ENCODE measurements at places on chromosomes 1 and 21.

DNA sequence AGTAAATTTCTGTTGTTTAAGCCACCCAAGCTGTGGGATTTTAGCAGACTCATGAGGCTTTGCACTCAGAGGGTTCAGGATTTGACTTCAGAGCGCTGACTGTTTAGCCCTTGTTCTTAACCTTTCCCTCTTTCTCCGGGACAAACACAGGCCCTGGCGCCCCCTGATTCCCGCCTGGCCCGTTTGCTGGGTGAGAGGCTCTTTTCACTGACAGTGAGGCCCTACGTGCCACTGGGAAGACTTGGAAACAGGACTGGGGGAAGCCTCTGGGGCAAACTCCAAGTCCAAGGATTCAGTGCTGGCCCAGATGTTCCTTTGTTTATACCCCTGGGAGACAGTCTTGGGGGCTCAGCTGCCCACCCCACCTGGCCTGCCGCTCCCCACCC, 11.7 kb upstream of the TRIM63 start:
- no peak for DNase-seq

GRCh38 chr1:244035358-244035757, 15.7 kb upstream of the ZBTB18 start:
- DNase-seq, result no peak

DNA sequence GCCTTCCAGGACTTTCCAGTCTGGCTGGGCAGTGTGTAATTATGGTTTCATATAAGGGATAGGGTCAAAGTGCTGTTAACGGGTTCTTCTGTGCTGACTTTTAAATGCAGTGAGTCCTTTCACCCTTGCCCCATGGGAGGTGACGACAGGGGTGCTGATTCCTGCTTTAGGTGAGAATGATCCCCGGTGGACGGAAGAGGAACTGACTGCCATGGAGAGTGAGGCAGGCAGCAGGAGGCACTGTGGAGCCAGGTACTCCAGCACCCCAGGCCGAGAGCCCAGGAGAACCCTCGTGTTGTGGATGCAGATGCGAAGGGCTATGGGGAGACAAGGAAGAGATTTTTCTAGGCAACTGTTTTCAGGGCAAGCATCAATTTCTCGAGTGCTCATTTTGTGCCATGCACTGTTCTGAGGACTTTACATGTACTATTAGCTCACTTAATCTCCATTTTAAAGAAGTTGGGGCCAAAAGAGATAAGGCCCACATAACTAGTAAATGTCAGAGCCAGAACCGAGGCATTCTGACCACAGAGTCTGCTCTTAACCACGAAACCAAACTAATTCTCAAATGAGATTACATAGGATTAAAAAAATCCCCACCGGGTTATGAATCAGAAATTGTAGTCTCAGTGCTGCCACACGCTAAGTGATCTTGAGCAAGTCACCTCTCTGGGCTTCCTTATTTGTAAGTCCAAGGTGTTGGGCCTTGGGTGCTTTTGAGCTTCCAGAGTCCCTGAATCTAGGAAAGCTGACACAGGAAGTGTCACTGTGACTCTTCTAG, 28.2 kb downstream of the STPG1 start:
- peak; percentile 21 for DNase-seq

DNA sequence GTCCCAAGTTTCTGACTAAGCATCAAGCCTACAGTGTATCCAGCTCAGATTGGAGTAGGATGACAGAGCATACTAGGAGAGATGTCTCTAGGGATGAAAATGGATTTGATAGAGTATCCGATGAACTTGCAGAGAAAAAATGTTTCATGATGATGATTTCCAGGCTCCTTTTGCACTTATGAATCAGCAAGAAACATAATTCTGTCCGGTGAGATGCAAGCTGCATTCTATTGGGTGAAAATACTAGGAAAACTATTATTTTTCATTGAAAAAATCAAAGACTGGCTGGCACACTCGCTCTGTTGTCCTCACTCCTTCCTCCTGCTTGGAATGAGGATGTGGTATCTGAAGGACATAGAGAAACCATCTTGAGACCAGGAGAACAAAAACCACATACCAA, 35.4 kb upstream of the RAB3GAP2 start:
- no peak for DNase-seq

- DNase-seq, result no peak
Measured at GRCh38 chr1:22366346-22366745, 85.3 kb upstream of the ZBTB40 start.

GRCh38 chr1:41268154-41268770, 26.2 kb upstream of the SCMH1 start:
- DNase-seq, result peak; percentile 55

GRCh38 chr21:20639026-20639425, 359.2 kb upstream of the NCAM2 start:
- DNase-seq, result no peak

DNA sequence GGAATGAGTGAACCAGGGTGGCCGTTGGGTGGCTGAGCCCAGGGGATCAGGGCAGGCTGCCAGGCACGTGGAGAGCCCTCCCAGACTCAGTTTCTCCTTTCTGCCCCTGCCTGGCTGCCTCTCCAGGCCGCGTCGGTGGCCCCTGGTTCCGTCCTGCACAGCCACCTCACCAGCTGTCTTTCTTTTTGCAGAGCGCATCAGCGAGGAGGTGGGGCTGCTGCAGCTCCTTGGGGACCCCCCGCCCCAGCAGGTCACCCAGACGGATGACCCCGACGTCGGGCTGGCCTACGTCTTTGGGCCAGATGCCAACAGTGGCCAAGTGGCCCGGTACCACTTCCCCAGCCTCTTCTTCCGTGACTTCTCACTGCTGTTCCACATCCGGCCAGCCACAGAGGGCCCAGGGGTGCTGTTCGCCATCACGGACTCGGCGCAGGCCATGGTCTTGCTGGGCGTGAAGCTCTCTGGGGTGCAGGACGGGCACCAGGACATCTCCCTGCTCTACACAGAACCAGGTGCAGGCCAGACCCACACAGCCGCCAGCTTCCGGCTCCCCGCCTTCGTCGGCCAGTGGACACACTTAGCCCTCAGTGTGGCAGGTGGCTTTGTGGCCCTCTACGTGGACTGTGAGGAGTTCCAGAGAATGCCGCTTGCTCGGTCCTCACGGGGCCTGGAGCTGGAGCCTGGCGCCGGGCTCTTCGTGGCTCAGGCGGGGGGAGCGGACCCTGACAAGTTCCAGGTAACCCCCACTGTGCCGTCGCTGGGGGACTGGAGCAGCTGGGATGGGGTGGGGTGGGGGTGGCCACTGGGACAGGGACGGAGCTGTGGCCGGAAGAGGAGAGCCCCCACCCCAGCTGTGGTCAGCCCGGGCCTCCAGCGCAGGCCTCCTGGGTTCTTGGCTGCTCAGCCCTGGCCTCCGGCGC, 63.3 kb downstream of the COL18A1 start:
- DNase-seq, result no peak

GRCh38 chr1:29575826-29576225, 339.5 kb downstream of the PTPRU start:
- DNase-seq, result no peak

- DNase-seq, result peak; percentile 35
Measured at GRCh38 chr1:154714638-154715037, 106.7 kb upstream of the ADAR start.

- DNase-seq, result peak; percentile 80
Measured at GRCh38 chr1:204971517-204972336, 71.3 kb upstream of the CNTN2 start.

GRCh38 chr1:160127865-160128523, 12.4 kb downstream of the ATP1A2 start:
- DNase-seq, result peak; percentile 35

DNA sequence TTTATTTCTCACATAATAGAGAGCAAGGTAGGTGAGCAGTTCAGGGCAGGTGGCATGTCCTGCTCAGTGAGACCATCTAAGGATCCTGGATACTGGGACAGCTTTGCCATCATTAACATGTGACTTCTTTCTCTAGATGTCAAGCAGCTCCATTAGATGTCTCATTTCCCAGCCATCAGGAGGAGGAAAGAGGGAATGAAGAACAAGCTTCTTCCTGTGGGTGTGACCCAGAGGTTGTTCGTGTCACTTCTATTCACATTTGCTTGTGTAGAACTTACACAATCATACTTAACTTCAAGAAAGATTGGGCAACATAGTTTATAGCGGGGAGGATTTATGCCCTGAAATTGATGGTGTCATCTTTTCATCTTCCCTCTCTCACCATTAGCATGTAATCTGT, 169.2 kb upstream of the B3GALT2 start:
- DNase-seq, result no peak

GRCh38 chr1:6580593-6581409, 1.0 kb downstream of the ZBTB48 start:
- no peak for DNase-seq

DNA sequence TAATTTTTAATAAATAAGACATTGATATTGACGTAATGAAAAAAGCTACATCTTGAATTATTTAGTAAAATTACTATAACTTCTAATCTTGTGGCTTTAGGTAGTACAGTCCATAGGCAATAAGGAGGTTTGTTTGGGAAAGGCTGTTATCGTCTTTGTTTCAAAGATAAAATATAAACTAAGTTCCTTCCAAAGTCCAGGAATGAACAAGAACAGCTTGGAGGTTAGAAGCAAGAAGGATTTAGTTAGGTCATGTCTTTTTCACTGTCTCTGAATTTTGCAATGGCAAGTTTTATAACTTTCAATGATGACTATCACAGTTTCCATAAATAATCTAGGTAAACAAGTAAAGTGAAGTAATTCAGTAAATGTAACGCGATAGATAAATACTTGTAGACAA, 106.9 kb upstream of the OLFM3 start:
- no peak for DNase-seq

DNA sequence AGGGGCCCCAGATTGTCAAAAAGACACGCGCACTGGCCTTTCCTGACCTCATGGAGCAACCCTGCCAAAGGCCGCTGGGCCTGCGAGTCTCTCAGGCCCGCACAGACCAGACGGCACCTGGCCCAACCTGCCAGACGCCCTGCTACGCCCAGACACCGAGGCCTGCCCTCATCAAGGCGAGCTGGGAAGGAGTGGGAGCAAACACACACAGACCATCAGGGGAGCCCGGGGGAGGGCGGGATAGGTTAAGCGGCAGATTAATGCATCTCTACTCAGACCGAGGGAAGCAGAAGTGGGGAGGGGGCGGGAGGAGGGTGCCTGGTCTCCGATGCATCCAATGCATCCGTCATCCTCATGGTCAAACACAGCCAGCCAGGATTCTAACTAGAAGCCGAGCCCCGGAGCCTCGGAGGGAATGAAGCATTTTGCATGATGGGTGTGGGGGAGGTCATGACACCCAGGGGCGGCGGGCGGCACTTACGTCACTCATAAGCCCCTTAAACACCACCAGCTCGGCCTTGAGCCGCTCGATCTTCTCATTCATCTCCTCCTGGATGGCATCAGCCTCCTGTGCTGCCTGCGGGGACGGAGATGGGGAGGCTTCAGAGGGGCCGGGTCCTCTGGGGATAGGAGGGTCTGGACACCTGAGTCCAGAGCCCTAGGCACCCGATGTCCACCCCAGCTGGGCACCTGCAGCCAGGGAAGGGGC, 17.0 kb upstream of the ALDH4A1 start:
- DNase-seq, result no peak

DNA sequence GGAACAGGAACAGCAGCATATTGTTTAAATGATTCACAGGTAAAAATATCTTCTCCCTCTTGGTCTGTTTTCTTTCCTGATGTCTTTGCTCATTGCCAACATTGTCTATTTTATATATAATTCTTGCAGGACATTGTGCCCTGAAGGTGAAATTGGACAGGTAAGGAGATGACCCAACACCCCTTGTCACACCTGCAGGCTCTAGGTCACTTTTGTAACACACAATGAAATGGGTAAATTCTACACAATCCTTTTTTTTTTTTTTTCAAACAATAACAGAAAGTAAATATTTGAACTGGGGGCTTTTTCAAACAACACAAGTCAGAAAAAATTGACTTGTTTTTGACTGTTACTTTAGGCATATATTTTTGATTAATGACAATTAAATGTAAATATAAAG, 62.9 kb upstream of the ERG start:
- no peak for DNase-seq

GRCh38 chr1:161158316-161159010, 837 bp upstream of the USP21 start:
- DNase-seq, result no peak

GRCh38 chr1:185742403-185742802, 8.2 kb downstream of the HMCN1 start:
- DNase-seq, result no peak

GRCh38 chr1:116694524-116694923, 27.0 kb upstream of the IGSF3 start:
- DNase-seq, result no peak

GRCh38 chr1:85091671-85092280, 43.5 kb upstream of the MCOLN3 start:
- DNase-seq, result no peak

DNA sequence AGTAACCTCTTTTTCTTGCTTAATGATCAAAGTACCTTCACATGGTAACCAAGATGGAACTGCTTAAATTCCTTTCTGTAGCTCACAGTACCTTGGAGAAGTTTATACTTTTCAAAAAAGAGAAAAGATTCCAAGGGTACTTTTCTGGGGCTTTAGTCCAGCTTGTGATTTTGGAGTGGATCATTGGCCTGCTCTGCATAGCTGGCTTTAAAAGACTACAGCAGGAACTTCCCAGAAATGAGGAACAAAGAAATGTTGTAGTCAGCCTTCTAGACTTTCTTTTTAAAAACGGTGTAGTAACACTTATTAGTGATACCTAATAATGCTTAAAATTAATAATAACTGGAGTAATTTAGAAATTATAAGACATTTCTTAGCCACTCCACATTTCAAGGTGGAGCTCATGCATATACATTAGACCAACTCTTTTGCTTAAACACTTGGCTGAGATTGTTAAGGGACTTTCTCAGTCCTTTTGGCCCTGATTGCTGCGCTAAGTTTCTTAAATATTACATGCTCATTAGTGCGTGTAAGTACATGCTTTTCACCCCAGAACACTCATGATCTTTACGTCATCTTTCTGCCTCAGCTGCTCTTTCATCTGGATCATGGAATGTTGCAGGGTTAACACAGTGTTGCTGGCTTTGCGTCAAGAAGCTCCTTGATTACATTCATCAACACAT, 57.3 kb downstream of the SDCCAG8 start:
- no peak for DNase-seq

GRCh38 chr21:44944596-44944995, 4.8 kb downstream of the SLX9 start:
- no peak for DNase-seq

GRCh38 chr1:87278825-87279535, 49.7 kb upstream of the LMO4 start:
- DNase-seq, result no peak

- no peak for DNase-seq
Measured at GRCh38 chr1:24151175-24151533, 8.2 kb upstream of the IL22RA1 start.

All from HFFc6 (cell line).